ENCODE measurements at places on chromosomes 7 and 10.

- H3K4me3 ChIP-seq, result no peak overlapping the region
- H3K27me3 ChIP-seq, result no peaks in the 10 kb centered on the region
- peaks cover 3% of the 10 kb centered on the region for H3K36me3 ChIP-seq
Observed at GRCh38 chr10:13989616-13990015, 341.1 kb downstream of the FRMD4A start.

DNA sequence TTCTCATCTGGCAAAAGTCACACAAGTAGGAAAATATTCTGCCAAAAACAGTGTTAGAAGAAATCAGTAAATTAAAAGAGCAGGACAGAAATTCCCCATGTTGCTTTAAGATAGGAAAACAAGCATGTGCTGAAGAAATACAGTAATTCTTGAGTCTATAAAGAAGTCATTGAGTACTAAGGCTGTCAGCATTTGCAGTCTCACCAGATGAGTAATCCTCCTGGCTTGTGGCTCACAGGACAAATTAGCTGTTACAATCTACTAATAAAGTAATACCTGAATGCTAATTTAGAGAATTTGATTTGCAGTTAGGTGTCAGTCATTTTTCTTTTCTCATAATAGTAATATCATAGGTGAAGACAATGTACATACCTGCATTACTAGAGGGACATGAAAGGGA is 1158.9 kb upstream of the CELF2 start:
- DNase-seq, result no peak
- no peak overlapping the region for H3K4me3 ChIP-seq
- no peaks in the 10 kb centered on the region for H3K27me3 ChIP-seq
- H3K4me1 ChIP-seq, result no peaks in the 10 kb centered on the region
- no peak overlapping the region for H3K27ac ChIP-seq

- no peak for DNase-seq
- H3K27me3 ChIP-seq, result no peaks in the 10 kb centered on the region
- H3K36me3 ChIP-seq, result no peaks in the 10 kb centered on the region
Observed at GRCh38 chr10:72733989-72734388, 42.0 kb downstream of the MCU start.

DNA sequence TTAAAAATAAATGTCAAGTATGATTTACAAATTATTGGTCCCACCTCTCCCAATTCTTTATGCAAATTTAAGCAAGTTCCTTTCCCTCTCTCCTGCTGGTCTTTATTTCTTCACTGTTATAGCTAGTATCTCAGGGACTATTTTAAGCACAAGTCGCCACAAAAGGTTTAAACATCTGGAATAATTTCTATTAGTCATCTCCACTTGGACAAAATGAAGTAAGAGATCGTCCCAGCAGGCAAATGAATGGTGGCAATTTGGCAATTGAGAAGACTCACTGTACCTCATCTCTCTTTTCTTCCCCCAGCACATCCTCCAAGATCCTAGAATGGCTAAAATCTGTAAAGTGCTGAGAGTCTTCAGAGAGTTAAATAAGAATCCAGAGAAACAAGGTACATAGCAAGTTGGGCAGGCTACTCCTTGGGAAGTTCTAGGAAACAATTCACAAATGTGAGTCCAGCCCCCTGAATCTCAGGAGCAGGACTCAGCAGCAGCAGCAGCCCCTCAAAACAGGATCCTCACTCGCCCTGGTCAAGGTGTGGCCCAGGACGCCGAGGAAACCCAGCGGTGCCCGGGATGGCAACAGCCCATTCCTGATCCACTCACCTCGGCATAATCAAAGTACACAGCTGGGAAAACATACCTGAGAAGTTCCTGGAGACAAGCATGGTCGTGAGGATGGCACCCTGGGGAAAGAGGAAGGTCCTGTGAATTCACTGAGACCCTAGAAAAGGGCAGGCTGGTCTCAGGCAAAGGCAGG is 30.3 kb upstream of the NDST2 start:
- H3K27ac ChIP-seq, result no peak overlapping the region
- H3K27me3 ChIP-seq, result no peaks in the 10 kb centered on the region
- peaks cover 79% of the 10 kb centered on the region for H3K36me3 ChIP-seq
- H3K4me3 ChIP-seq, result no peak overlapping the region

DNA sequence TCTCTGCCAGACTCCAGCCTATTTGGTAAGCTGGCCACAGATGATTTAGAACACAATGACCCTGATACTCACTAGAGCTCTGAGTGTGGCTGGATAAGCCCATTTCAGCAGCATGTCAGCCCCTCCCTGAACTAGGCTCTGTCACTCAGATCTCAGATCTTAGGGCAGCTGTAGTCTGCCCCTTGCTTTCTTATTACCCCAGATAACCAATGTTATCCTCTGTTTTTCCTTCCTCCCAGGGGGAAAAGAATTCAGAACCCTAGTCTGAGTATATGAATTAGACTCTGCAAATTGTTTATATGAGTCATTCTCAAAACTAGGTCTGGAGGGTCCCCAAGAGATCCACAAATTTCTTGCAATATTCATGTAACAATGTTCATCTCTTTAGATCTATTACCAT is 286.2 kb downstream of the KCNMA1 start:
- no peaks in the 10 kb centered on the region for H3K36me3 ChIP-seq
- no peak overlapping the region for H3K4me3 ChIP-seq
- H3K27me3 ChIP-seq, result no peaks in the 10 kb centered on the region
- no peak overlapping the region for H3K27ac ChIP-seq

DNA sequence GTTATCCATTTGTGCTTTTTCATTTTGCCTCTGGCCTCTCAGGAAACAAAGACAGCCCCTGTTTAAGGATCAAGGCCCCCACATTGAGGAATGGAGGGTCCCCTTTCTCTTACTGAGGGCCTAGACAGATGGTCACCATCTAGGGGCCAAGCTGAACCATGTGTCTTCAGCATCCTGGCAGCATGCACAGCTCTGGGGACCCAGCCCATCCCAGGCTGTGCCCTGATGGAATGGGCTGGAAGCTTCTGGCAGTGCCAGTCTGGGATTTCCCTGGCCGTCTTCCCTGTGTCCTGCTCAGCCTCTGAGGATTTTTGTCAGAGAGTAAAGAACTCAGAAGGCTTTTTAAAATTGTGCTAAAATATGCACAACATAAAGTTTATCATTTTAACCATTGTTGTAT is 116.8 kb downstream of the ITIH5 start:
- H3K4me1 ChIP-seq, result peaks cover 30% of the 10 kb centered on the region
- no peaks in the 10 kb centered on the region for H3K27me3 ChIP-seq
- no peaks in the 10 kb centered on the region for H3K36me3 ChIP-seq
- H3K27ac ChIP-seq, result no peak overlapping the region
- no peak overlapping the region for H3K4me3 ChIP-seq

DNA sequence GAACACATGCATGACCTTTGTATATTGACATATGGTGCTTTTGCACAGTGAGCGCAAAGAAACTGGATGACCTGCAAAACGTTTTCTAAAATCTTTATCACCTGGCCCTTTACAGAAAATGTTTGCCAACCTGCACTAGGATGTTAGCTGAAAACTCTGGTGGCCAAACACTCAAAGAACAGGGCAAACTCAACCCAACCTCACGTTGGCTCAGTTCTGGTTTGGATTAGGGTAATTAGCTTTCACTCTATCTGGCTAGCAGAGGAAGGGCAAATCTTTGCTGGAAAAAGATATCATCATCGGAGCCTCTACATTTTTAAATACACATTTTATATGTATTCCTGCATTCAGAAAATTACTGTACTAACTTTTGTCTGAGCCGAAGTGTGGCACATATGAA is 688.9 kb downstream of the PHTF2 start:
- no peaks in the 10 kb centered on the region for H3K4me1 ChIP-seq
- H3K36me3 ChIP-seq, result no peaks in the 10 kb centered on the region
- no peaks in the 10 kb centered on the region for H3K27me3 ChIP-seq
- no peak for DNase-seq

DNA sequence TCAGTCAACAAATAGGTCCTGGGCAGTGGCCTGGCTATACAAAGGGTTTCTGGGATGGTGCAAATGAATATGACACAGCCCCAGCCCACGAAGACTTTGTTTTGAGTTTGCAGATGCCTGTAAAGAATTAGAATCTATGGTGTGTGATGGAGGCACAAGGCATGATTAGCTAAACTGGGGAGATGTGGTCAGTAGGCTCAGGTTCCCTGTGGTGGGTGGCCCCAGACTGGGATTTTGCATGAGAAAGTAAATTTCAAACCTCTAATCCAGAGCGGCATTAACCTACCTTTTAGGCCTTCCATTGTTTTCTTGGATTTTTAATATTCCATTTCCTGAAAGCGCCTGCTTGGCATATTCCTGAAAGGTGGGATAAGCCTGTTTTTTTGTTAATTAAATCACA is 6.4 kb upstream of the CPA5 start:
- DNase-seq, result no peak
- no peaks in the 10 kb centered on the region for H3K27me3 ChIP-seq
- peaks cover 4% of the 10 kb centered on the region for H3K4me1 ChIP-seq
- no peaks in the 10 kb centered on the region for H3K36me3 ChIP-seq
- no peak overlapping the region for H3K4me3 ChIP-seq
- no peak overlapping the region for H3K27ac ChIP-seq

Data from spinal cord (tissue), 10 donors.